NCI-H1694 (cell line): ENCODE measurements at places on chromosomes 1 and 21.

DNA sequence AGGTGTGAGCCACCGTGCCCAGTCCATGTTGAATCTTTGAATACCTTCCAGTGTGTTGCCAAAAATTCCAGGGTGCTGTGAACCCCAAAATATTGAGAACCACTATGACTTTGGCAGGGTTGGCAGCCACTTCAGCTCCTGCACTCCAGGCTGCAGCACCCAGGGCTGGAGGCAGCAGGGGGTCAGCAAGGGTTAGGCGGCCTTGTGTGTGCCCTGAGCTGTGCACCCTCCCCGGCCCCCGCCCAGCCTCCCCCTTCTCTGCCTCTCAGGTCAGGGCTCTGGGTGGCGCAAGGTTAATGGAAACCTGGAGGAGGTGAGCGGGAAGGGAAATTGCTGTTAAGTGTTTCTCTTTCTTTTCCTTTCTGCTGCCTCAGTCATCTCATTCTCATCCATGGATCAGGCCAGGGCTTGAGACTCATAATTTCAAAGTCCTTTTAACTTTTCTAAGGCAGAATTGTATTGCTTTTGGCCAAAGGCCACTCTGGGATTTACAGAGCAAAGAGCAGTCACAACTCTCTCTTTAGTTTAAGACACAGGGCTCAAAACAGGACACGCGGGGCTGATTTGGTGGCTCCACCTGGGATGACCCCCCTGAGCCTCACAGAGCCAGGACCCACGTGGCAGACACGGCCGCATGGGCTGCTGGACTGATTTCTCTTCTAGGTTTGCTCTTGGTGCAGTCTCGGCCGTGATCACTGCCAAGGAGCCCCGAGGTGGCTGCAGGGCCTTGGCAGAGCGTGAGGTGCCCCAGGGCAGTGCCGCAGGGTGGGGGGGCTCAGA is 212.3 kb downstream of the PTPRU start:
- no peak for DNase-seq

DNA sequence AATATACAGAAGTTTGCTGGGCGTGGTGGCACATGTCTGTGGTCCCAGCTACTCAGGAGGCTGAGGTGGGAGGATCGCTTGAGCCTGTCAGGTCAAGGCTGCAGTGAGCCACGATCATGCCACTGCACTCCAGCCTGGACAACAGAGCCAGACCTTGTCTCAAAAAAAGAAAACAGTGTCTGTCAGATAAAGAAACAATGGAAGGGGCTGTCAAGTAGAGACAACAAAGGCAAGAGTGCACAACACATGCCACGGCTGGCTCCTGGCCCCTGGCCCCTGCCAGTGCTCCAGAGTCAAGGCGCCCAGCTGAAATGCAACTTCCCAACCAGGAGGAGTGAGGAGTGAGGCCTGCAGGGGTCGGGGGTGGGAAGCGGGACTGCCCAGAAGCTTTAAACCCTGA is 32.6 kb downstream of the PRDM15 start:
- DNase-seq: no peak

DNA sequence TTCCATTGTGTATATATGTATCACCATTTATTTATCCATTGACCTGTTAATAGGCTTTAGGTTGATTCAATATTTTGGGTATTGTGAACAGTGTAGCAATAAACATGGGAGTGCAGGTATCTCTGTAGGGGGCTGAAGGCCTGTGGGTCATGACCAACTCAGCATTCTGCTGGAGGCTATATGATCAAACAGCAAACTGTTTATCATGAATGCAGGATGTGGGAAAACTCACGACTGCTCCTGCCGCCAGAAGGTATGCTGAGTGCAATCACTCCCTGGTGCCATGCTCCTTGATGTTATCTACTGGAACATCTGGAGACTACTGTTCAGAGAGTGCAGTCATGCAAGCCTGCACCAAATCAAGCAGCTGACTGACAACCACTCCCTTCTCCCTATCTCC is 275.2 kb downstream of the COL11A1 start:
- no peak for DNase-seq

- no peak for DNase-seq
These were observed 142.1 kb downstream of the DHRS3 start for GRCh38 chr1:12475947-12476346.

GRCh38 chr1:171801487-171801891 is 20.0 kb downstream of the METTL13 start:
- DNase-seq: peak; percentile 36

GRCh38 chr1:212070720-212071302 is 35.3 kb downstream of the DTL start:
- no peak for DNase-seq
